ENCODE measurements at places on chromosomes 12 and 14.

DNA sequence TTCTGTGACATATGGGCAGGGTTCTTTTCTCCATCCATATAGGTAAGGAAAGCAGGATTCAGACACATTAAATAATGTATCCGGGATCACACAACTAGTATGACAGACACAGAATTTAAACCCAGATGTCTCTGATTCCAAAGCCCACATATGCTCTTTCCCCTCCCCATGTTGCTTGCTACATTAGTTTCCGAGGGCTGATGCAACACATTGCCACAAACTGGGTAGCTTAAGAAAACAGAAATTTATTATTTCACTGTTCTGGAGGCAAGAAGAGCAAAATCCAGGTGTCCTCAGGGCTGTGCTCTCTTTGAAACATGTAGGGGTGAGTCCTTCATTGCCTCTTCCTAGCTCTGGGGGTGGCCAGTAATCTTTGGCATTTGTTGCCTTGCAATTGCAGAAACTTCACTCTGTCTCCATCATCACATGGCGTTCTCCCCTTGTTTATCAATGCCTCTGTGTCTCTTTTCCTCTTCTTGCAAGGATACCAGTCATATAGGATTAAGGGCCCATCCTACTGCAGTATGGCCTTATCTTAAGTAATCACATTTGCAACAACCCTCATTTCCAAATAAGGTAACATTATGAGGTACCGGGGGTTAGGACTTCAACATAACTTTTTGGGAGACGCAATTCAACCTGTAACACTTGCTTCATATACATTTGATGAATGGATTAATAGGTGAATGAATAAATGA, 83.0 kb upstream of the CCND2 start:
- no peak for DNase-seq

DNA sequence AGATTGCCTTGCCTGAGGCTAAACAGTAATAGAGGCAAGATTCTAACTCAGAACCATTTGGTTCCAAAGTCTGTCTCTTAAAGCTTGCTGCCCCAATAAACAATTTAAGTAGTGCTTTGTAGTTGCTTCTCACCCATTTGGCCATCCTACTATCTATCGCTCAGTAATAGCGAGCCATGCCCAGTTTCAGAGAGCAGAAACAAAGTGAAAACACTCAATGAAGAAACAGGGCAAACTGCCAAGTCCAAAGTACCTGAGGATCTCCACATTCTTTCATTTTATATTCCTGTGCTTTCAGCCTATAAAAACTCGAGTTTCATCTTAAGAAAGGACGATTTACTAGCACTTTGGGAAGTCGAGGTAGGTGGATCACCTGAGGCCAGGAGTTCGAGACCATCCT, 103.3 kb upstream of the BBS10 start:
- no peak for DNase-seq

- DNase-seq = no peak
Measured at GRCh38 chr12:75945581-75945980, 86.0 kb downstream of the PHLDA1 start.

- DNase-seq = no peak
Measured at GRCh38 chr12:110754101-110754793, 11.6 kb upstream of the PPP1CC start.

DNA sequence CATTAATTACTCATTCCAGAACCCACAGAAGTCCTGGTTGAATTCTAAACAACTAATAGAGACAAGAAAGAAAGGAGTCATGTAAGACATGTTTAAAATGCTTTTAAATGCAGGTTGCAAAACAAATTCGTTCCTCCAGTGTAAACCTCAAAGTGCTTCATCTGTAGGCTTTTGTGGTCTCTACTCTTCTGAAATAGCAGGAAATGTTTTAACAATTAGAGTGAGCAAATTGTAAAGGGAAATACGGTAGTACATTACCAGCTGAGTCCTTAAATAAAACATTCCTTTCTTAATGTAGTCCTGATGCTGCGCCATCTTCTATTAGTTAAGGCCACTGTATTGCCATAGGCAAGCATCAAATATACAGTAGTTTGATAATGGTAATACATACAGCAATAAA, 1934.2 kb upstream of the SEL1L start:
- no peak for DNase-seq

- DNase-seq = no peak
Measured at GRCh38 chr12:87596636-87597035, 432.6 kb downstream of the C12orf50 start.

DNA sequence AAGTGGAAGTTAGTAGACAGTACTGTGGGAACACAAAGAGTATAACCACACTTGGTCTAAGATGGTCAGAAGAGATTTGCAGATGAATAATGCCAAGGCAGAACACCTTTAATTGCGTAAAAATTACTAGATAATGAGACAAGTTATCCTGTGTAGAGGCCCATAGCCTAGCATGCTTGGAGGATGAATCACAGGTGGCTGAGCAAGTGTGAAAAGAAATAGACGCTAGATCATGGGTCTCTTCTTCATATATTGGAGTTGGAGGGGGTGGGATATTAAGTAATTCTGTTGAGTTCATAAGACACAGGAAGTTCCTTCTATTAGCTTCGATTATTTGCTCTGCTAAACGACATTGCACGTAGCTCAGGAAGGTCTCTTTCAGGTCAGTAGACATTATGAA, 454.3 kb upstream of the LMO3 start:
- no peak for DNase-seq

DNA sequence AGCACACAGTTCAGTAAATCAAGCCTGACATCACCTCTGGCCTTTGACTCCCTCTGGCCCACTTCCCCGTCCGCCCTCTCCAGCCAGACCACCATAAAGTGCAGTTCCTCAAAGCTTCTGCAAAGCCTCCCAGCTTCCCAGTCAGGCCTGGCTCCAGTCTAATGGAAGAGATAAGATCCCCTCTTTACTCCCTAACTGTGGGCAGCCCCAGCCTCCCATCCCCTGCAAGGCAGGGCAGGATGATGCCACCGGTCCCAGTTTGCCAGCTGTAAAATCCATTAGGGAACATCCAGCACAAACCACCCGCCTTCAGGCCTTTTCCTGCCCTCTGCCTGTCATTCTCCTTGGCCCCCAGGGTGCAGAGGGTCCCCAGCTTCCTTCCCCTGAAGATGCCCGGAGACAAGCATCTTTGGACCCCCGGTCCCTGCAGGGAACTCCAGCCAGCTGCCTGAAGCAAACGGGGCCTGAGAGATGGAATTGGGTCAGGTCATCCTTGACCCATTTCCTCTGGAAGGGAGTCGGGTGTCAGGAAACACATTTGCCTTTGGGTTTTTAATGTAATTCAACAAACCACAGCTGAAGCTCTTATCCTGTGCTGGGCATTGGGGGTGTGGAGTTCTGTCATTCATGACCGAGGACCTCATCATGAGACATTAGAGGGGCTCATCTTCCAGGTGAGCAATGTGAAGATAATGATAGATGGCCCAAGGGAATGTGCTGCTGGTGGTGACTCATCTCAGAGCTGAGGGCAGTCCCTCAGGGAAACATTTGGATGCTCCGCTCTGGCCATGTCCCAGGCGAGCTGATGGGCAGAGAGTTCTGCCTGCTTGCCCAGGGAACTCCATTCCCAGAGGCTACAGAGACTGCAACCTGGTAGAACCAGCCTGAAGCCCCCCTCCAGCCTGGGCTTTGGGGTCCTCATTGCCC, 93.8 kb upstream of the CLMN start:
- no peak for DNase-seq

DNA sequence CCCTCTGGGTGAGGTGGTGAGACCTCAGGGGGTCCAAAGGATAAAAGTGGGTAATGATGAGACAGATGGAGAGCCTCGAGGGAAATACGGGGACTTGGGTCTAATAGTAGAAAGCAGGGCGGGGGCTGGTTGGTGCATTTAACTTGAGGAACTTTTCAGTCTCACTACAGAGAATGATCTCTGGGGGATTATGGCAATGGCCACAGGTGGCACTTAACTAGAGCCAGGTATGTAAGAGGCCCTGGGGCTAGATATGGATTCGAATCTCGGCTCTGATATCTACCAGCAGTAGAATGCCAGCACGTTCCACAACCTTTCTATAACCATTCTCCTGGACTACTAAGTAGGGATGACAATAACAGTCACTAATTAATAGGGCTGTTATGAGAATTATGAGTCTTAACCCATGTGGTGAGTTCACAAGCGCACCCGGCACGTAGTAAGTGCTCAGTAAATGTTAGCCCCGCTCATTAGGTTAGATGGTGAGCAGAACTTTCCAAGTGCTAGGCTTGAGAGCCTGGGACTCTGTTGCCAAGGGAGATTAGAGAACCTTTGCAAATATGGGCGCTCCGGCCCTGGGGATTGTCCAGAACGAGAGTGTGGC, 888 bp upstream of the PLXNC1 start:
- no peak for DNase-seq

- no peak for DNase-seq
Measured at GRCh38 chr12:99235381-99235780, 412.2 kb upstream of the GARIN6 start.

- no peak for DNase-seq
Measured at GRCh38 chr12:5723711-5724252, 221.3 kb downstream of the ANO2 start.

GRCh38 chr14:91149462-91149861, 35.6 kb downstream of the DGLUCY start:
- DNase-seq = no peak

DNA sequence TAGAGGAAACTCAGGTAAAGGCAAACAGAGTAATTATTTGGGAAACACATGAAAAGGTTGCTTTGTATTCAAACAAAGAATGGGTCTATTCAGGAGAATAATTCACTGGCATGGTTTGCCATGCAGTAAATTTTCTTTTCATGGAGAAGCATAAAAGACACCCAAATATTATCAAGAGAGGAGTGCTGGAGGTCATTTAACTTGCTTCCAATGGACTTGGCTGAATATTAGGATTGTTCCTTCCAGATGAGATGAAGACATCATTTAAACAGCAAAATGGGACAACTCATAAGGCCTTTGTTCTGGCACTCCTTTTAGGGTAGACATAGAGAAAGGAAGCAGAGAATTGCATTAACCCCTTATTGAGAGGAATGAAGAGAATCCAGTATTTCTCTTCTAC, 38.7 kb downstream of the WIF1 start:
- no peak for DNase-seq

GRCh38 chr14:91835197-91835919, 32.0 kb downstream of the TC2N start:
- no peak for DNase-seq

DNA sequence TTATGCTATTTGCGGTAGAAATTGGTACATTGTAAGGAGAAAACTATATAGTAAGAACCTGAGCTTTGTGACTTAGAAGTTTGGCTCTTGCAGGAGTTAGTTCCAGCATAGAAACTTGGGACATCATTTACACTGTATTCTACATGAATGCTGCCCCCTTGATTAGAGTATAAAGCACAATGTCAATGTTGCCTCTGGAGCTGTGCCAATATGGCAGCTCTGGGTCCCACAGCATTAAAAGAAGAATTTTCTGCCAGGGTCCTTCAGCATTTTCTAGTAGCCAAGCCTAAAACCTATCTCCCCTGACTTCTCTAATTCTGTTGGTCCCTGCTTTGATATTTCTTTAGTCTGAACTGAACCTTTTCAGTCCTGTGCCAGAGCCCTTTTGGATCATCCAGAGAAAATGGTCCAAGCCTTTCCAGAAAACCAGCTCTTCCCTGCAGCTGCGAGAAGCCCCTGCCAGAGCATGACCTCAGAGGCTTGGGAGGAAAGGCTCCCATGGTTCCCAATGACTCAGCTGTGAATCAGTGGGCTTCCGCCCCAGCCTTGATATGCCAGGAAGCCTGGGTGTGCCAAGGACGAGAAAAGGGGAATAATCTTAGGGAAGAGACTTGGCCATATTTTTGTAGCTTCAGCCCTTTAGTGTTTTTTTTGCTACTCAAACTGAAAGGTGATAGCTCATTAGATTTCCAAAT, 43.2 kb downstream of the PLEKHG7 start:
- DNase-seq = no peak

DNA sequence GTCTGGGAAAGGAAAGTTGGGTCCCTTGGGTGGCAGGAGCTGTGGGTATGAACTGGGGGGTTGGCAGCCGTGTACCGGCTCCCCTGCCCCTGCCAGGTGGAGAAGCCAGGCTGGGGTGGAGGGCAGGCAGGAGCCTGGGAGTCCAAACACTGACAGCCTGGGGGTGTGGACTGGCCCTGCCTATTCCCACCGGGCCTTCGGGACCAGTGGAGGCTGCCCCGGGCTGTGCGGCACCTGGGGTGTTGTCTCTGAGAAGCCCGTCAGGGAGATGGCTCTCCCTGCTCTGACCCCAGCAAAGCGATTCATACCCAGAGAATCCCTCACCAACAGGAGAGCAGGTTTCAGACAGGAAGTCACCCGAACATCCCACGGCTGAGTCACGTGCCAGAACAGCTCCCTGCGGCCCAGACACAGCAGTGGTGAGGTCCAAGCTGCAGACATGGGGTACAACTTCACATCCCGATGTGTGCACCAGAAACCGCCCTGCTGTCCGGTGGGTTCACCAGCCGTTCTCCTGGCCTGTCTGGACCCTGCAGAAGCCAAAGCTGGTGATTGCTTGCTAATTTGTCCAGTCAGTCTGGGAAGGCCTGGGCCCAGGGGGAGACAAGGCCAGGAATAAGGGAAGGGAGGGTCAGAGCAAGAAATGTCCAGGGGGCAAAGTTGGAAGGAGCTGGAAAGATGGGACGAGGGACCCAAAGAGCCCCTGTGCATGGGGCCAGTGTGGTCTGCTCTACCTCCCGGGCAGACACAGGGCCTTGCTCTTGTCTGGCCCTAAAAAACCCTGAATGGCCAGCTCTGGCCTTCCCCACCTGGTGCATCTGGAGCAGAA, 2.1 kb upstream of the GPR132 start:
- no peak for DNase-seq

DNA sequence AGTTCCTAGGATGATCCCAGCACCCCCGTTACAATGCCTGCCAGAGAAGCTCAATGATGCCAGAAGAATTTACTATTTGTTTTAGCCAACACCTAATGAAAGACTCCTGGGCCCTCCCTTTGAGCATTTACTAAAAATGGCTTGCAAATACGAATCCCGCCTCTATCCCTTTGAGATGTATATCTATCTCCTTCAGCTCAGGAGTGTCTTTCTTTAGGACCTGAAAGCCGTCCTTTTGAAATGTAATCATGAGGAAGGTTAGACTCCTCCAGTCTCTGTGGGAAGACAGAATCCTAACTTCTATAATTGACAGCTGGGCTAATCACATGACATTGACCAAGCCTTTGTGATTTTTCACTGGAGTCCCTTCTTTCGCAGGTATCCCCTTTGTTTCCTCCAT, 19.2 kb upstream of the DYNC1H1 start:
- DNase-seq = no peak

DNA sequence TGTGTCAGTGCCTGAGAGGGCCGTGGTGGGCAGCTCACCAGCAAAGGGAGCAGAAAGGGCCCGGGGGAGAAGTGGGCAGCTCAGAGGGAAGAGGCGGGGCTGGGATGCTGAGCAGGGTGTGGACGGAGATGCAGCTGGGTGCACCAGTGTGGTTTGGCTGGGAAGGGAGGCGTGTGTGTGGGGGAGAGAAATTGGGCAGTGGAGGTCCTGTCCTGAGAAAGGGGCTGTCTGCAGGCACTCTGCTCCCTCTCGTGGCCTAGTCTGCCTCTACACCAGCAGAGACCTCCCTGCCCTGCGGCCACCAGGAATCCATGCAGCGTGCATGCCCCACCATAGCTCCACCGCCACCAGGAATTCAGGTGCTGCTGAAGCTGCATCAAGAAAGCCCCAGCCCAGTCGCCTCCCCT, 6.4 kb downstream of the TMEM121 start:
- no peak for DNase-seq

- DNase-seq = no peak
Measured at GRCh38 chr14:76293221-76293620, 82.7 kb upstream of the ESRRB start.

All from stimulated activated CD8-positive, alpha-beta memory T cell treated with anti-CD3 and anti-CD28 coated beads, Interleukin-12 subunit alpha, Interleukin-12 subunit beta, amount 100 ng/mL, for 1 hour (primary cell).